BJ (cell line): ENCODE measurements at places on chromosomes 2 and 18.

GRCh38 chr2:40400336-40400953, 51.4 kb downstream of the SLC8A1 start:
- no peak for DNase-seq

DNA sequence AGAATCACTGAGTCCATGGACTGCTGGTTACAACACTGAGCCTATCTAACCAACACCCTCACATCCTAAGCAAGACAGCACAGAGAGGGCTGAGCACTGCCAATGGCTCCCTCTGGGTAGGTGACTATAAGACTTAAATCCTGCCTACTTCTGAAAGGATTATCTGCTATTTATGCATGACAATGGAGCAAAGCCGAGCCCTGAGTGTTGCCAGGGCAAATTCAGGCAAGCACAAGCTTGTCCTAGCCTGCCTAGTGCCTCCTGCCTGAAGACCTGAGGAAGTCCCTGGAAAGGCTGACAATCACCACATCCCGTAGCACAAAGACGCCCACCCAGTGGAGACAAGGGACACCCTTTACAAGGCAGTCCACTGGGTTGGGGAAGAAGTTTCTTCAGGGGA, 129.7 kb downstream of the OSR1 start:
- DNase-seq: no peak

DNA sequence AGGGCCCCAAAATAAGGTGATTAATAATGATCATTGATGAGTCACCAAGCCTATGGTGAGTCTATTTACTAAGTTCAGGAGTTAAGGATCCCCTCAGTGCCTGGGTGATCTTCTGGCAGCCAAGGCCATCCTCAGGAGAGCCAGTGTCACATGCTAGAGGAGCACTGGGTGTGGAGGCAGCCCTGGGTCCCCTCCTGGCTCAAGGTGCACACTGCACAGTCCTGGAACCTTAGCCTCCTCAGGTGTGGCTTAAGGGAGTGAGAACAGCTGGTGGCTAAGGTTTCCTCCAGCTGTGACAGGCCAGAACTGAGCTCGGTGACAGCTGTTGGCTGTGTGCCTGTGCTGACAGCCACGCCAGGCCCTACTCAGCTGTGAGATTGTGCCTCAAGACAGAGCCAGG, 52.1 kb upstream of the ACAA2 start:
- DNase-seq: no peak

DNA sequence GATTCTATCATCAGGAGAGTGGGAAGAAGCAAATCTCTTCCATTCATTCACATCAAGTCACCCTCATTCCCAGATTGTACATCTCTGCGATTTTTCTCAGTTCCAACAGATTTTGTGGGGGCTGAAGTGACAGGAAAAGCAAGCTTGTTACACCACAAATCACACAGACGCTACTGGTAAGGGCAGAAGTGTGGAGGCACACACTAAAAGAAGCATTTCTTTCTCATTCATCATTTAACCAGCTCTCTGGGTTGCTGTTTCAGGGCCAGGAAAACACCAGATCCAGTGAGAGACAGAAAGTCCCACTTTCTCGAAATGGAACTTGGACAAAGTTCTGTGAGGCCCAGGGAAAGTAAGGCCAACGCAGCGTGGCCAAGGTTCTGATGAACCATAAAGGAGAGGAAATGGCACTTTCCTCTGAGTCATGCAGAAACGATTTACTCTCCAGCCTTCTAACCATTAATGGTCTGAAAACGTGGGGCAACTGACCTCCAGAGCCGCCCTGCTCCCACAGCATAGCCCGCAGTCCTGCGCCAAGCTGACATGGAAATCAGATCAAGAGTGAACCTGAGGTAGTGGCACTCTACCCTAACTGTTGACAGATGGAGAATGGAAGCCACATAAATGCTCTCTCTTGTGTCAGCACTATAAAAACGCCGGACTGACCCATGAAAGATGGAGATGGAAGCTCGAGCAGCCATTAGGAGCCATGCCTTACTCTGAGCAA, 191.0 kb downstream of the C1D start:
- peak; percentile 88 for DNase-seq
